ENCODE measurements at places on chromosomes 6 and 20.
A peak's percentile ranks its signal among the peaks of the same experiment; 100 is the strongest.

GRCh38 chr6:99093456-99094190 lies 145.9 kb upstream of the FBXL4 start:
- ATAC-seq: no peak

- ATAC-seq: peak; percentile 93
These were observed 218.6 kb upstream of the ZFP64 start for GRCh38 chr20:52410182-52410647.

DNA sequence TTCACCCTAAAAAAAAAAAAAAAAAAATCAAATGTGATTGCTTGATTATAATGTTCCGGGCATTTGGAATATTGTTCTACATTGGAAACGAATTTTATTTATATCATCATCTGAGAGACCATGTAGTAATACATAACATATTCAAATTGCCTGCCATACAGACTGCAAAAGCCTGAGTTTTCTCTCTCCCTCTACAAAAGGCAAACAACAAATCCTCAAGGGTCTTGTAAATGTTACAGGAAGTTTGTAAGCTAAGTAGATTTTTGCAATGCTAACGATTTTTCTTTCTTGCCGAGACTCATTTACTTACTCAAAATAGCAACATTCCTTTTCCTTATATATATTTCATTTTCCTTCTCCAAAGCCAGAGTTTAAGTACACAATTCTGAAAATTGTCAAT lies 49.0 kb upstream of the HTR1E start:
- no peak for ATAC-seq

DNA sequence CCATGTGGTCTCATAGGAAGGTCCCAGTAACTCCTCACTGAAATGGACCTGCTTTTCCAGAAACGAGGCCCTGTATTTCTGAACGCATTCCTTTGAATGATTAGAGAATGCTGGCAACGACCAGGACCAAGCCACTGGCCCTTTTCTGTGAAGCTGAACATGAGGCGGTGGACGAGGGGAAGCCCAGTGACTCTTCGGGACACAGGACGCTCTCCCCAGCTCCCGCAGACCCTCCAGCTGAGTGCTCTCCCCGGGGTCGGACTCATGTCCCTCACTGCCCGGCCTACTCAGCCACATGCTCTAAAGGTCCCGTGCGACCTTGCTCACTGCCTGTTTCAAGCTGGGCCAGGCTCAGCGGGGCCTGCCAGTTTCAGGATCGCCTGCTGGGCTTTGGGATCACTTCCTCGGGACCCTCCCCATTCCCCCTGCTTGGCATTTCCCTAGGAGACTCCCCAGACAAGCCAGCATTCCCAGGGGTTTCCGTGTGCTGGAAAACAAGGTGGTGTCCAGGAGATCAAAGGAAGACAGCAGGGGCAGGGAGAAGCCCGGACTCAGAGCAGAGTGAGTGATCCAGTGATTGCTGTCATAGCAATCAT lies 2.6 kb upstream of the CST9 start:
- no peak for ATAC-seq

- ATAC-seq: no peak
These were observed 15.4 kb upstream of the TRIB3 start for GRCh38 chr20:364905-365794.
